ENCODE measurements at places on chromosomes 5 and 9. TPM values are rescaled to one million over a fixed set of nuclear protein-coding genes. Genes with fewer than 3 reads are reported as not detected.

The LPAR1 gene
- 90.8 TPM for total RNA-seq

The NCS1 gene
- 33.0 TPM for total RNA-seq

The MAST4 gene
- 4.2 TPM for total RNA-seq

The FCN1 gene
- total RNA-seq: not detected

The MSX2 gene
- total RNA-seq: 2.4 TPM

The MYOZ3 gene
- total RNA-seq: 0.32 TPM

The PIP5KL1 gene
- 5.5 TPM for total RNA-seq

The CMYA5 gene
- total RNA-seq: 0.97 TPM

The DPYSL3 gene
- total RNA-seq: 42.8 TPM

The ZNF608 gene
- 2.1 TPM for total RNA-seq

The DNAJB5 gene
- total RNA-seq: 24.2 TPM

The CCDC152 gene
- total RNA-seq: 0.89 TPM

Measured in GM23248 (cell line).